ENCODE measurements at places on chromosomes 2 and 18.

- DNase-seq, result no peak
These were observed 119.7 kb downstream of the ACOXL start for GRCh38 chr2:110852051-110852450.

DNA sequence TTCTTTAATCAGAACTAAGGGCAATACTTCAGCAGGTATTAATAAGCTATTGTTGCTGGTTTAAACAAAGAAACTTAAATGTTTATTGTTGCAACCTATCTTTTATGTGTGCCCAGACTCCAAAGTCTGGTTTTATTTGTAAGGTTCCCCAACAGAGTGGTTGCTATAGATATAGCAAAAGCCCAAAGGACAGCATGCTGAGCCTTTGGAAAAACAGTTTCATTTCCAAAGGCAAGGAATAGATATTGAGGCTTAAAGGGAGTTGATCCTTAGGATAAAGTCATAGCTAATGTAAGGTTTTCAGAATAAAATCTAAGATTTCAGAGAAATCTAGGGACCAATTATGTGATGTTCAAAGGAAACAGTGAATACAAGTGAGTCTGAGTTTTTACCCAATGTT, 413.2 kb upstream of the SLC14A2 start:
- DNase-seq, result no peak

DNA sequence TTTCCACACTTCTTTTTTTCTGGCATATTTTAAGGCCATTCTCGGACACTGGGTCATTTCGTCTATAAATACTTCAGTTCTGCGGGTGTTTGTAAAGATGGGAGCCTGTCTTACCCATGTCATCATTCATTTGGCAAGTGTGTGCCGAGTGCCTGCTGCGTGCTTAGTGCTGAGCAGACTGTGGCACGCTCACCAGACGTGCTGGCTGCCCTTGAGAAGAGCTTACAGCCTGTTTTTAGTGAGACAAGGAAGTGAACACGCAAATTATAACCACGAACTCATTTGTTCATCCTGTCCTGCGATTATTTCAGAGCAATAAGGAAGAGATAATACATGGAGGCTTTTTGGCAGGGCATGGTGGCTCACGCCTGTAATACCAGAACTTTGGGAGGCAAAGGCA, 10.4 kb upstream of the STON1 start:
- DNase-seq, result no peak

- no peak for DNase-seq
These were observed 24.8 kb downstream of the GPC1 start for GRCh38 chr2:240460253-240460711.

- DNase-seq, result no peak
These were observed 45.6 kb upstream of the GALNT3 start for GRCh38 chr2:165839610-165840009.

DNA sequence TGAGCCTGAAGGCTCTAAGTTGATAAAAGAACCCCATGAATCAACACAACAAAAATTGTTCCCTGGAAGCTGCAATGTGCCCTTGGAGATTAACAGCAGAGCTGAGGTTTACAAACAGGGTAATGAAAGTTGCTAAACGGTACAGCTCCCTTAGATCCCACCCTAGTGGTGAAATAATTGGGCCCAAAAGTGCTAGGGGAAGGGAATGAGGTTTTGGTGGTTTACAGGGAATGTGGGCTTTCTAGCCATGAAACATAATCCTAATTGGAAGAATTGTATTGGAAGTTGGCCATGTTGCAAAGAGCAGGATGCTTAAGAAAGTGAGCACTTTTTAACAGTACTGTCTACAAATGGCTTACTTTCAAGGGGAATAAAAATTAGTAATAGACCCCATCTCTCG, 180.2 kb upstream of the SMIM21 start:
- no peak for DNase-seq

DNA sequence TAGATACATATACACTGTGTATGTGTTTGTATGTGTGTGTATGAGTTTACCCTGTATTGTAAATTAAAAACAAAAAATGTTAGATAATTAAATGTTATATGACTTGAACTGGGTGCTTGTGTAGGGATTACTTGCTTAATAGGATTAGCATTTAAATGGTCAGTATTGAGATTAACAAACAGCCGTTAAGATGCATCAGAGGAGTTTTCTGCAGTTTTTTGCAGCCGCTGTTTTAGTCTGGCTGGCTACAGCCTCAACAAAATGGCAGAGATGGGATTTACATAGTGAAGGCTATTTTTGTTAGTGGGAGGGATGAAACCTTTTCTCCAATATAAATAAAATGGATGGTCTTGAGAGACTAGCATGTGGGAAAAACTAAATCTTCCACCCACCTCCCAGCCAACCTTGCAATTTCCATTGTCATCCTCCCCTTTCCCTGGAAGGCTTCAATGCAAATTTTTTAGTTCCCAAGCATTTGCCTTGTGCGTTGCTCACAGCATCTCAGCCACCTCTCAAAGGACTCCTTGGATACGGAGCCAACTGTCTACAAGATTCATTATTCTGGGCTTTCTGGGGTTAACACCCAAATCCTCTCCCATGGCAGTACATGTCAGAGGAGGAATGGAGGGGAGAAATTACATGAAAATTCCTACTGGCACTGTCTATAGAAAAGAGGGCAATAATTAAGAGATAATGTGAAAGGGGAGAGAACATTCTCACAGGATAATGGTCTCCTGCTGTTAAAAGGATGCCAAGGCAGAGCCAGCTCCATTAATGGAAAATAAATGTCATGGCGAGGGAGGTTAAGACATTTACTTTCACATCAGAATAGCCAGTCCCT, 351.9 kb downstream of the CDH2 start:
- no peak for DNase-seq
